ENCODE measurements at places on chromosomes 13 and 19.

DNA sequence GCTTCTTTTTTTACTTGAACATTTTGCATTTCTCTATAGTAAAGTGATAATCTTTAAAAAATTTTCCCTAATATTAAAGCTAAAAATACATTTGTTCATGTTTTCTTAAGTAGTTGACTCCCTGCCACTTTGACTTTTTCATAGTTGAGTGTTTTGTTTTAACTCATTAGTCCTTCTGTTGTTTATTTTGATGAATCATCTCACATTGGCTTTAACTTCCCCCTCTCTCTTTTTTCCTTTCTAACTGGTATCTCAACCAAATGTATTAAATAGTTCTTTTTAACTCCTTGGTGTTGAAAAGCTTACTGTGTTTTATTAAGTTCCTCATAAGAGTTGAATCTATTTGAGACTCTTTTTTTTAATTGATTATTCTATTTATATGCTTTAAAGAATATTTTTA lies 2.8 kb downstream of the TNFSF13B start:
- no peak for DNase-seq

DNA sequence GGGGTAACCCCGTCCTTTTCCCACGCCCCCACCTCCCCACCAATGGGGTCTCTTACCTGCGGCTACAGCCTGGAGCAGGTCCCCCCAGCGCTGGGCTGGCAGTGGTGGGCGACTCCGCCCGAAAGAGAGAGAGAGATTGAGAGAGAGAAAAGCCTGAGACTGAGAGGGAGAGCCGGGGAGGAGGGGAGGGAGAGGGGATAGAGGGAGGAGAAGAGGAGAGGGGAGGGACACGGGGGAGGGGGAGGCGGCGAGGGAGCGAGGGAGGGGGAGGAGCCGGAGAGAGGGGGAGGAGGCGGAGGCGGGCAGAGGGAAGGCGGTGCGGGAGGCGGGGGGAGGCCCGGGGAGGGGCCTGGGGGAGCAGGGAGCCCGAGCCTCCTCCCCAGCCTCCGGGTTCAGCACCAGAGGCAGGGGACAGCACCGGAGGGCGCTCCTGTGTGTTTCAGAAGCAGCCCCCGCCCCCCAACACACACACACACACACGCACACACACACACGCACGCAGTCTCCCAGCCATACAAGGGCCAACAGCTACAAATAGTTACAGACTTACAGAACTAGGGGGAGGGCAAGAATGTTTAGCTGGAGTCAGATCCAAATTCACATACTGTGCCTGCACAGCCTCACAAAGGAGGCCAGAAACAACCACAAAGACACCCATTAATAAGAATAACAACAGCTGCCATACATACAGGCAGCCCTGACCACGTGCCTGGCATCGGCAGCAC lies at the start of gene SLC8A2:
Gene SLC8A2 (minus strand): TSS at position 161 of the 725 bp plus-strand sequence. CDS start 5,490 bp downstream, outside the sequence.
- peak; percentile 70 for DNase-seq

- DNase-seq = peak; percentile 93
Measured at GRCh38 chr19:9075064-9075949, 11.6 kb upstream of the OR1M1 start.

DNA sequence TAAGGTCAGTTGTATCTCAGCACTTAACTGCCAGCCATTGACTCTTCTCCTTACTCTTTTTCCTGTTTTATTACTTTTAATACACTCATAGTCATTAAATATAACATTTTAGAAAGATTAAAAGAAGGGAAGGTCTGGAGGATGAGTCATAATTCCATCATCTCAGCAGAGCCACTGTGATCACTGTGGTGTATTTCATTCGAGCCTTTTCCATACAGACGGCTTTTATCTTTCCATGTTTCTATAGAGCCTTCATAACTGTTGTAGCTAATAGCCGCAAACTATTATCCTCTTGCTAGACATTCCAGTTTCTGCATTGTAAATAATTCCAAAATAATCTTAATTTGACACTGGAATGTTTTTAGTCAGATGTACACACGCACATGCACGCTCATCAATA lies 4.7 kb upstream of the FLT1 start:
- DNase-seq = no peak

DNA sequence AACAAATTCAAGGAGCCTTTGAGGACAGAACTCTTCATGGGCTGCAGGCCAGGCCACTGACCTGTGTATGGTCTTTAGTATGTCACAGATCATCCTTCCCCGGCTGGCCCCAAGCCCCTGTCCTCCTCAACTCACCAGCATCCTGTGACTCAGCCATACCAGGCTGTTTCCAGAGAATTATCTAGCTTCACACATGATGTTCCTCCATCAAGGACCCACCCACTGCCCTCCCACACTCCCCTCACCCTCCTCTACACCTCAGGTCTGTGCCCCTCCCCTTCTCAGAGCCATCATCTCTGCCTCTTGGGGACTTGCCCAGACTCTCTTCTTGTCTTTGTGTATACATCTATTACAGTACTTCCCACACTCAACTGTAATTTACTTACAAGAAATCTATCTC lies 14.7 kb downstream of the DCT start:
- no peak for DNase-seq

DNA sequence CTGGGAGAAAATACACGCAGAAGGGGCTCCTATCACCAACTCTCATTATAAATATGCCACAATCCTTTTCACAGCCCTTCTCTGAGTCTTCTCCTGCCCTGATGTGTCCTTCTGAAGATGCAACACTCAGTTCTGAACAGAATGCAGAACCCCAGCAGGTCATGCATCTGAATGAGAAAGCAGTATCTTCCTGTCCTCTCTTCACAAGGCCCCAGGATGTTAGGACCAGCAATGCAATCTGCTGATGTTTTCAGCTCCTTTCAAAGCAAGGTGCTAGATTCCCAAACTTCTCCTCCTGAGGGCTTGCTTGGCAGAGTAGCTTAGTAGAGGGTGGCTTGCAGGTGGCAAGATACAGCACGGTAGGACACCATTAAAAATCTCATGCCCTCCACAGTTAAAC lies 22.3 kb upstream of the DOCK9 start:
- no peak for DNase-seq

DNA sequence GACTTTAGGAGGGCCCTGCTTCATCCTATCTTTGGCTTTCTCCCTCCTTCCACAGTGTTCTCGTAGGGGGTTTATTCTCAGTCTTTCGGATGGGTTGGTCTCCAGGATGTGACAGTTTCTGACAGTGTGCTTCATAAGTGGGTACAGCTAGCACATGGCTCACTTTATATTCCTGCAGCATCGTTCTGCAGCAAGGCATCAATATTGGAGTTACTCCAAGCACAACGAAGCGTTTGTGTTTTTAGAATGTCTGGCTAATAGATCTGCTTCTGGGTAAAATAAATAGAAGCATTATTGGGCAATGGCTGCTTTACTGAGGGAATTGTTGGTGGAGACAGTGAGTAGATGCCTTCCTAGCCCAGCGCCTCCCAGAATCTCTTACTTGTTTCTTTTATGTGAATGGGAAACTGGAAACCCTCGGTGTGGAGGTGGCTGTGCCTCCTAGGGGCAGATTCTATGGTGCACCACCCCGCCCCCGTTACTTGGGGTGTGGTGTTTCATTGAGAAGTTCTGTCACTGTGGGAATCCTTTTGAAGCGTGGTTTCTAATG lies 2.0 kb downstream of the FARP1 start:
- peak; percentile 19 for DNase-seq

GRCh38 chr19:13291913-13292312 lies 141.7 kb downstream of the IER2 start:
- no peak for DNase-seq

DNA sequence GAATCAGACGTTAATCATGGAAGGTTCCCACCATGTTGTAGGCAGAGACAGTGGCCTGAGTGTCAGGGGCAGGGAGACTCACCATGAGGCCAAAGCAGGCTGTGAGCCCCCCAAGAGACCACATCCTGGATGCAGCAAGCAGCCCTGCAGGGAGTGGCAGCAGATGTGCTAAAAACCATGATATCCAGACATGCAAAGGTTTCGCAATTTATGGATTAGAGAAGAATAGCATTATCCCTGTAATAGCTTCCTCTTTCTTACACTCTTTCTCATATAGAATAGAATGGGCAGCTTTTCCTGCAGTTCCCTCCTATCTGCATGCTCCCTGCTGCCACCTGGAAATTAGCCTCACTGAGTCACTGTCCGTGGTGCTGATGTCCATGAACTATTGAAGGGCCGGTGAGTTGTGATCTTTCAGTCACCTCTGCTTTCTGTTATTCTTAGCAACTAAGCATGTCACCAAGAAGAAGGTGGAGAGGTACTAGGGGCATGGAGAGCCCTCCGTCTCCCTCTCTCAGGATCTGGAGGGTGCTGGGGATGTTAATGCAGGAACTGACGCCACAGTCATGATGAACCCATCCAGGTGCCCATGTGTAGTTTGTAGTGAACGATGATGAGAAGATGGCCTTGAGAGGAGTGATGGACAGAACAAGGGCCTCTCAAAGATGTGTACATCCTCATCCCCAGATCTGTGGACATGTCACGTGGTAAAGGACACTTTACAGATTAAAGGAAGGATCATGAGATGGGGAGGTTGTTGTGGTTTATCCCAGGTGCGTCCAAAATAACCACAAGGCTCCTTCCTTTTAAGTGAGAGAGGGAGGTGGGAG lies 9.9 kb downstream of the CEACAM4 start:
- no peak for DNase-seq

- DNase-seq = no peak
Measured at GRCh38 chr13:26133286-26133685, 81.5 kb upstream of the SHISA2 start.

DNA sequence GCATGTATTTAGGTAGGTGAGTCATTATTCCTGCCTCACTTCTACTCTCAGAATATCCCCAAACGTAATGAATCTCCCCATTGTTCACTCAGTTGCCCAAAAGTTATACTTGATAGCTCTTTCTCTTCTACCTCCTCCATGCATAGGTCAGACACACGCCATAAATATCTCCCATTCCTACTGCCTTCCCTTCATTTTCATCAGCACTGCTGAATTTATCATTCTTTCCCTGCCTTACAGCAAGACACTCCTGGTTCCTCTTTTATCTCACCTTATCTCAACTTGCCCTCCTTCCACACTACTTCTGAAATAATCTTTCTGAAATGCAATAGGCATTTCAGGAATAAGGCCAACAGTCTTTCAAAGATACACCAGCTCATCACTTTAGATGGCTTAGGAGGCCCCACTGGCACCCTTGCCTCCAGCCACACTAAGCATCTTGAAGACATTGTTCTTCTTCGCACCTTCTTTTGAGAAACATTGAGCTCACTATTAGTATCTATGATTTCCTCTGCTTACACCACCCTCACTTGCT lies 333.9 kb downstream of the MYO16 start:
- DNase-seq = no peak

GRCh38 chr13:36493046-36493445 lies 60.8 kb downstream of the CCNA1 start:
- no peak for DNase-seq

- DNase-seq = no peak
Measured at GRCh38 chr13:43487461-43487860, 299.3 kb downstream of the ENOX1 start.

DNA sequence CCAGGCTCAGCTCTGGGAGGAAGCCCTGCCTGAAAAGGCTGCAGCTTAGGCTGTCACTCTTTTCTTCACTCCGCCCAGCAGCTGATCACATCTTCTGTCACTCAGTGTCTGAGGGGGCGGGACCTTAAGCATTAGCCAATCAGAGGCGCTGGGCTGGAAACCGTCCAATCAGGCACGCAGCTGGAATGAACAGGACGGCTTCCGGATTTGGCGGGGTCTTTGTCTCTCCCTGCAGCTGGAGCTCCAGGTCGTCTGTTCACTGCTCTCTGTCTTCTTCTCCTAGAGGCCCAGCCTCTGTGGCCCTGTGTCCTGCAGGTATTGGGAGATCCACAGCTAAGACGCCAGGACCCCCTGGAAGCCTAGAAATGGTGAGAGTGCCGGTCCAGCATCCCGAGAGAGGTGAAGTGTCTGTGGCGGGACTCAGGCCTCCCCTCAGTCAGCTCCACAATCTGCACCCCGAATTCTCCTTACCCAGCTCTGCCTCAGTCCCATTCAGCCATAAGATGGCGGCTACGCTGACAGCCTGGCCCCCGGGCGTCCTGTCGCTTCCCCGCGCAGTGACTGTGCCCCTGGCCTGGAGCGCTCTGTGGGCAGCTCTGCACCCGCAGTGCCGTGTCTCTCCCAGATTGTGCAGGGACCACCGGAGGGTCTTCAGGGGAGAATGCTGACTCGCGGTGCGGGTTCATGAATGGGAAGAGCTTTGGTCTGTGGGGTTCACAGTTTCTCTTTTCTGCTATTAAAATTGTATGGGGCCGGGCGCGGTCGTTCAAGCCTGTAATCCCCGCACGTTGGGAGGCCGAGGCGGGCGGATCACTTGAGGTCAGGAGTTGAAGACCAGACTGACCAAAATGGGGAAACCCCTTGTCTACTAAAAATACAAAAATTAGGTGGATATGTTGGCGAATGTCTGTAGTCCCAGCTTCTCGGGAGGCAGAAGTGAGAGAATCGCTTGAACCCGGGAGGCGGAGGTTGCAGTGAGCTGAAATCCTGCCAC lies at the start of gene ZNF66:
Gene ZNF66 (plus strand): TSS at position 222 of the 994 bp plus-strand sequence. CDS start 144 bp downstream, at position 366.
- DNase-seq = peak; percentile 99

DNA sequence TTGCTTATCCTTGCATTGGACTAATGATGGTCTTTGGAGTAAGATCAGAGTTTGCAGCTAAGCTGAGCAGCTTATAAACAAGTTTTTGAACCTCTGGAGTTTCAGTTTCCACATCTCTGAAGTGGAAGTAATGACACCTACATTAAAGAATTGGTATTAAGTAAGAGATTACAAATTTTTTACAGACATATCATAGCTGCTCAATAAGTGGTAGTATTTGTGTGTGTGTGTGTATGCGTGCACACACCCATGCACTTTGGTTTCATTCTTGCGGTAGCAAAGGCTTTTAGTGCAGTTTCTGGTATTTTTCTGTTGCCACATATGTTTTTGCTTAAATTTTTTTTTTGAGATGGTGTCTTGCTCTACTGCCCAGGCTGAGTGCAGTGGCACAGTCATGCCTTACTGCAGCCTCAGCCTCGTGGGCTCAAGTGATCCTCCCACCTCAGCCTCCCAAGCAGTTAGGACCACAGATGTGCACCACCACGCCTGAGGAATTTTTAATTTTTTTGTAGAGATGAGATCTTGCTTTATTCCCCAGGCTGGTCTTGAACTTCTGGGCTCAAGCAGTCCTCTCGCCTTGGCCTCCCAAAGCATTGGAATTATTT lies 4.5 kb downstream of the NAA16 start:
- no peak for DNase-seq
